Stimulated activated CD8-positive, alpha-beta memory T cell treated with anti-CD3 and anti-CD28 coated beads, Interleukin-4, amount 100 ng/mL, for 4 hours (primary cell): ENCODE measurements at places on chromosomes 1 and 21.

DNA sequence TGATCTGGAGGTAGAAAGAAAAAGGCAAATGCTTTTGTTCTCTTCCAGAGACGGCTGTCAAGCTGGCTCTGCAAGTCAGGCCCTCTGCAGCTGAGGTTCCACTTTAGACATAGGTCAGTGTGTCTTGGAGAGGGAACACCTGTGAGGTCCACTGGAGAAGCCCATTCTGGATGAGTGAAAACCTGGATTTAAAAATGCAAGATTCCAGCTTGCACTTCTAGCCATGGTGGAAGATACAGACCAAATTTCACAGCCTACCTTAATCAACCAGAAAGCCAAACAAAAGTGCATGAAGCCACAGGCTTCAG, 35.0 kb downstream of the AGPAT3 start:
- no peak for DNase-seq

DNA sequence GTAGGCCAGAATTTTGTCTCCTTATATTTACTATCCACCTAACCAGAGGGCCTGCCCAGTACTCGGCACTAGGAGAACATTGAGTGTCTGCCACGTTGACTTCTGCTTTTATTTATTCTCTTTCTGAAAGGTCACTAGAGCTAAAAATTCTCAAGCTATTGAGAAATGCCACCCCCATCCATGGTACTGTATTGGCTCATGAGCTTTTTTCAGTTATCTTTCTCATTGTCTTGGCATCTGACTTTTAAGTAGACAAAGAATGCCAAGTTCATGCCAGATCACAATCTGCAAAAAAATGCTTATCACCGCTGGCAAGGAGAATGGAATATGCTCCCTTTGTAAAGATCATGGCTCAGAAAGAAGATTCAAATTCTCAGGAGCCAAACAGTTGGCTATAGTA, 49.8 kb upstream of the MROH9 start:
- no peak for DNase-seq

DNA sequence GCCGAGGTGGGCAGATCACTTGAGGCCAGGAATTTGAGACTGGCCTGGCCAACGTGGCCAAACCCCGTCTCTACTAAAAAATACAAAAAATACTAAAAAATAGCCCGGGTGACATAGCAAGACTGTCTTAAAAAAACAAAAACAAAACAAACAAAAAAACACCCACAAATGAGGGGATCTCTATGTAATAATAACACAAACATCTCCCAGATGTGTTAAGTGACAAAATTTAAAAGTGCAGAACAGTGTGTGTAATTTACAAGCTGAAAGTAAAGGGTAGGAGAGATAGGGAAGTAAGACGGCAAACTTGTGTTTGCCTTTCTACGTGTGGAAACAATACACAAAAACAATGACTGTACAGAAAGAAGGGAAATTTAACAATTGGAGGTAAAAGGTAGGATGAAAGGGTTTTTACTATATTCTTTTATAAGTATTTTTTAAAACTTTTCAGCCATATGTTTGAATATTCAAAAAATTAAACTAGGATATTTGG, 36.3 kb downstream of the ARID4B start:
- no peak for DNase-seq

GRCh38 chr1:2340918-2341254, 50.5 kb downstream of the MORN1 start:
- DNase-seq = no peak

DNA sequence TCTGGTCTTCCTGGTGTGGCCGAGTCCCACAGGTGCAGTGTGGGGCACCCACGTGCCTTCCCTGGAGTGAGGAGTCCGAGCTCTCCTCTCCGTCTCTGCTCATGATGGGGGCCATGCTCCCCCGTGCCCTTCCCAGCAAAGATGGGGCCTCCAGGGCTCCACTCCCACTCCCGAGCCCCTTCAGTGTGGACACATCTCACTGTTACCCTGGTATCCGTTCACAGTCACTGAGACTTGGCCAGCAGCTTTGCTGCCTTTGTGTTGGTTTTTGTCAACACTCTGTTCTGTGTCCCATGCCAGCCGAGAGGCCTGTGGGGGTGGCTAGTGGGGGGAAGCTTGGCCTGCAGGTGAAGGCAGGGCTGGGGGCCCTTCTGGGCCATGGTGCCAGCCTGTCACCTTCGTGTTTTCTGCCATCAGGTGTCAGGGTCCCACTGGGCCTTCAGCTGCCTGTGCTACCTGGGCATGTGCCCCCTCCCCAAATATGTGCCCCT, 46.9 kb upstream of the POFUT2 start:
- no peak for DNase-seq

- DNase-seq = no peak
These were observed 18.0 kb upstream of the TRIM17 start for GRCh38 chr1:228434689-228435088.

DNA sequence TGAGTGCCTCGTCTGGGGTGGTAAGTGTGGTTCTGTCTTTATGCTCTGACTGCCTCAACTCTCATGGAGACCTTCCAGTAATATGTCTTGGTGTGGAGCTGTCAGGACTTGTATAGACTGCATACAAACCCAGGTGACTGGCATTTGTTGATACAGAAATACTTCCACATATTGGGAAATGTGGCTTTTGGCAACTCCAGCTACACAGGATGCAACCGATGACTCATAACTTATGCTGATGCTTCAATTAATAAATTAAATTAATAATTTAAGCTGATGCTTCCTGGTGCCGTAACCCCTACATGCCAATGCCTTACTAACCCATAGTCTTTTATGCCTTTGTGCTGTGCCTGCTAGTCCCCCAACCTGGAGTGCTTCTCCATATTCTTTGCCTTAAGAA, 72.3 kb upstream of the ARTN start:
- DNase-seq = no peak

DNA sequence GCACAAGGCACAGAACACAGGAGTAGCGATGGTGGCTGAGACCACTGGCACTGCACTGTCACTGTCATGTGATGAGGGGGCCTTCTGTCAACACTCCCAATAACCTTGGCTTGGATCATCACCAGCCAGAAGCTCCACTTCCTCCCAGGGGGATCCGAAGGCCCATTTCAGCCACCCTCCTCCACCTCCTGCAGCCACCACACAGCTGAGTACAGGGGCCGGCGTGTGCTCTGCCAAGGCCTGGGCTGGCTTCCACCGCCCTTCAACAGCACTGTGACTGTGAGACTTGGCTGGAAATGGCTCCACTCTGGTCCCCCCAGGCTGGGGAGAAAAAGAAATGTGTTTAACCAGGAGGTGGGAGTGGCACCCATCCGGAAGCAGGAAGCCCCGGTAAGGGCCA, 9.9 kb upstream of the NADK start:
- no peak for DNase-seq

- no peak for DNase-seq
These were observed 24.1 kb upstream of the TMEM222 start for GRCh38 chr1:27297903-27298302.

GRCh38 chr1:94596260-94596659, 54.7 kb upstream of the F3 start:
- no peak for DNase-seq

- DNase-seq = no peak
These were observed 6.9 kb downstream of the SLC26A9 start for GRCh38 chr1:205936311-205936710.

GRCh38 chr1:84298684-84299535, 2.6 kb upstream of the SAMD13 start:
- no peak for DNase-seq

DNA sequence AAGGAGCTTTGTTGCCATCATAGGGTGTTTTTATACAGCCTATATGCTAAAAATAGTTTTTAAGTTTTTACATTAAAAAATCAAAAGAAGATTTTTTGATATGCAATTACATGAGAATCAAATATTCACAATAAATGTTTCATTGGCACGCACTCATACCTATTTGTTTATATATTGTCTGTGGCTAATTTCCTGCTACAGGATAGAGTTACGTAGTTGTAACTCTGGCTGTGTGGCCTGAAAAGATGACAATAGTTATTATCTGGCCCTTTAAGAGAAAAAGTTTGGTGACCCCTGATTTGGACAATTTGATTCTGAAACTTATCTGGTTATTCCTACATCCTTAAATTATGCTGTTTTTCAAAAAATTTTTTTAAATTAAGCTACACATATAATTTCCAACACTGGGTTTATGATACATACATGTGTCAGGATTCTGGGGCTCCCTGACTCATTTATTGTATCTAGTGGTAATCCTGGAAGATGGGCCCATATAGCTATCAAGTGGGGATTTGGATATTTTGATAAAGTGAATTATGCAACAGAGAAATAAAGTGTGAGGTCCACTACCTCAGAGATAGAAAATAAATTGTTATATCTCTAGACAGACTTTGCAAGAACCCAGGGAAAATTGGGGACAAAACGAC, 370.2 kb upstream of the LYPLAL1 start:
- no peak for DNase-seq

DNA sequence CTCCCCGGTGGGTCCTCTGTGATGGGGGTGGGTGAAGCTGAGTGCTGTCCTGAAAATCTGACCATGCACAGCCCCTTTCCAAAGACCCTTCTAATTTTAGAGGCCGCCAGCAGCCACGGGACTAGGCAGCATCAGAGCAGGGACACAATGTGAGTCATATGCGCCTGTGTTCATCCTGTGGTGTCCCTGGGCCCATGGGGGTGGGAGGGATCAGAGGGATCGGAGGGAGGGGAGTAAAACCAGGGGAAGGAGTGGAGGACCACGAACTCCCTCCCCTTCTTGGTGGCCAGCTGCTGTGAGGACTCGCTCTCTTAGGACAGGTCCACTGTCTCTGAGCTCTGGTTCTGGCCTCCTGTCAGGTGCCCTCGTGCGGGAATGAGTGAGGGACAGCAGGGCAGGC, 61.5 kb downstream of the ADARB1 start:
- no peak for DNase-seq

GRCh38 chr21:28423521-28424190, 569.0 kb downstream of the LTN1 start:
- no peak for DNase-seq

- DNase-seq = no peak
These were observed 91.5 kb upstream of the ESRRG start for GRCh38 chr1:216814576-216815259.

DNA sequence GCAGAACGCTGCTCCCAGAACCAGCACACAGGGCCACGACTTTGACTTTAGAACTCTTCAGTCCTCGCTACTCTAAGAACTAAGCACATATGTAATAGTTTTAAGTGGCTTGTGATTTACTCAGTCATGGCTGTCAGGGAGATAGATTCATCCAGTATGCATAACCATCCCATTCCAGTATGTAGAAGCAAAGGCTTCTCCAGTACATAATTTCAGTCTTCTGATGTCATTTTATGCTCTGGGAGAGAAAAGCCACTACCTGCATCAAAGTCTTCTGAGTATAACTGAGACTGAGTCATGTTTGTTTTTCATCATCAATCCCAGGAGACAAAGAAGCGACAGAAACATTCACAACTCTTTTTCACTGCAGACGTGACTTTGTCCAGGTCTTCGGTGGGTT, 885.7 kb downstream of the PLA2G4A start:
- DNase-seq = no peak

- no peak for DNase-seq
These were observed 62.5 kb downstream of the TBX15 start for GRCh38 chr1:118925651-118926050.

DNA sequence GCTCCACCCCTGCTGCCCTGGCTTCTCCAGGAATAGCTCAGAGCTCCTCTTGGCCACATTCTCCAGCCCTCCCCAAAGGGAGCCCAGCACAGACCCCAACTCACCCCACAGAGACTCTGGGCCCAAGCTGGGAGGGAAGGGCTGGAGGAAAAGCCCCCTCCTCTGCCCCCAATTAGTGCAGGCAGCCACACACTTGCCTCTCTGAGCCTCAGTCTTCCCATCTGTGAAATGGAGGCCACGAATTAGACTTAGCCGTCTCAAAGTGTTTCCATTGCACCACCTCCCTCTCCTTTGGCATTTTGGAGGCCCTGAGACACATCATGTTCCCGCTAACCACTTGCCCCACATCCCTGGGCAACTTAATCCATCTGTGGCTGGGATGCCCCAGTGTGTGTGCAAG, 108.0 kb downstream of the PAX7 start:
- DNase-seq = no peak
